ENCODE measurements at places on chromosomes 5 and 9. TPM values are rescaled to one million over a fixed set of nuclear protein-coding genes. Genes with fewer than 3 reads are reported as not detected.

DNA sequence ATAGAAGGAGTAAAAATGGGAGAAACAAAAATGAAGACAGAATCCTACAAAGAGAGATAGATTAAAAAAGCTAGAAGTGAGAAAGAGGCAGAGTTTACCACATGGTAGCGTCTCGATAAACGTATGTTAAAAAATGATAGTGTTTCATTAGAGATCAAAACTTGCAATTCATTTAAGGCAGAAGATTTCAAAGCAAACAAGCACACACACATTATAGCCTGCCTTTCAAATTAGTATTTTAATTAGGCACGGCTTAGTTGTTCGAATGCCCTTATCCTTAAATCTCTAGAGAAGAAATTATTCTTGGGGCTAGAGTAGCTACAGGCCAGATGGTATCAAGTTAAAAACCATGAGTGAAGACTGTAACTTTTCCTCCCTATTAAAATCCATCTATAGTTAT, 6.0 kb downstream of the STOM start:
- no peak for DNase-seq

DNA sequence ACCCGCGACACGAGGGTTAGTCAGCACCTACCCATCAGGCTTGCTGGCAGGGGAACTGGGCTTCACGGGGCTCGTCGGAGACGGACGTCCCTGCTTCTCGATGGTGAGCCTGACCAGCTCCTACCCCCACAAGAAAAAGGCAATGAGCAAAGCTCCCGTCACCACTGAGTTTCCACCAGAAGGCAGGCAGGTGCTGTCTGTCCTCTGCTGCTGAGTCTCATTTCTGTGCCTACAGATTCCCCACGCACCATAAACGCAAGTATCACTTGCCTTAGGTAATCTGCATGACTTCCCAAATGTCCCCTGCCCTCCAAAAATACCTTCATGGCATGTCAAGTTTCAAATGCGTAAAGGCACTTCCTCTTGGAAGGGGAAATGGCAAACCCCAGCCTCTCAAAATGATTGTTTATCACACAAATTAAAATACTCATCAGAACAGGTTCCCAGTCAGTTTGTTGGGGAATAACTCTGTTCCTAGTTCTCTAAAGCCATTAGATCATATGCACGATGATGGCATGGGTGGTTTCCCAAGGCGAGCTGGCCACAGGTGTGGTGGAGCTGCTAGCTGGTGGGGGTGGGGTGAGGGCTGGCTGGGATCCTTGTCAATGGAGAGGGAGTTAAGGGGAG, 85.0 kb downstream of the PRRT1B start:
- no peak for DNase-seq

DNA sequence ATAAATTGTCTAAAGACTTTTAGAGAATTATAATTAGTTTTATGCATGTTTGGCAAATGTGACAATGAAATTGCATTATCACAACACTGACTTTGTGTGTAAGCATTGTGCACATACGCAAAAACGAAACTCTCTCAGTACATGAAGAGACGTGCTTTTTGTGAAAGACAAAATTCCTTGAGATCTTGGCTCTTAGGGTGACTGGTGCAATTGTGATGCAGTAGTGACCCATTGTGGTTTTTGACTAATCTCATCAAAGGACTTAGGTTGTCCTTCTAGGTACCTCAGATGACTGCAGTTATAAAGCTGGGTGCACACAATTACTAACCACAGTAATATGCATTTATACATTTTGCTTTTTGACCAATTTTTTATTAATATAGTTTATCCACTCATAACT, 25.3 kb upstream of the TYRP1 start:
- no peak for DNase-seq

GRCh38 chr5:5040712-5041111, 99.4 kb upstream of the ADAMTS16 start:
- DNase-seq, result no peak

GRCh38 chr9:84823421-84824271, 154.1 kb downstream of the NTRK2 start:
- peak; percentile 68 for DNase-seq

DNA sequence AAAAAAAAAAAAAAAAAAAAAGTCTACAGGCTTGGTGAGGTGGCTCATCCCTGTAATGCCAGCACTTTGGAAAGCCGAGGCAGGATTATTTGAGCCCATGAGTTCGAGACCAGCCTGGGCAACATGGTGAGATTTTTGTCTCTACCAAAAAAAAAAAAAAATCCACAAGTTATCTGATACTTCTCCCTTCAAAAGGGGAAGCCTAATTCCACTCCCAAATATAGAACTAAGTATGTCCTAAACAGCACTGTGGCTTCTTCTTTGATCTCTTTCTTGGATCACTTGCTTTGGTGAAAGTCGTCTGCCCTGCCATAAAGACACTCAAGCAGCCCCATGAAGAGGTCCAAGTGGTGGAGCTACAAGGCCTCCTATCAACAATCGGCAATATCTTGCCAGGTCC, 18.8 kb upstream of the STING1 start:
- DNase-seq, result no peak

- no peak for DNase-seq
Measured at GRCh38 chr5:9454012-9454481, 91.8 kb downstream of the SEMA5A start.

DNA sequence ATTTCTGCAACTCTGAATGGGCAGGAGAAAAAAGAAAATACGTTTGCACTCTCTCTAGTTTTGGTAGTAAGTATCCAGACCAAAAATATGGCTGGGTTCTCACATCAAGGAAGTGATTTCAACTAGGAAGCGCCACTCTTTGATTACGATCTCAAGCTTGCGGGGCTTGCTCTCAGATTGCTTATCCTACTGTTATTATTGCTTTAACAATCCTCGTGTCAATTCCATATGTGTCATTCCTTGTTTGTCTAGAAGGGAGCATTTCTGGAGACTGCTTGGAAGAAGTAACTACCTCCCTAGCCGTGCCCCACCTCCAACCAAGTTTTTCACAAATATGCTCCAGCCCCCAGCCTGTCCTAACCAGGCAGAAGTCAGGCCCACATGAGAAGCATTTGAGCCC, 3.5 kb downstream of the PRUNE2 start:
- no peak for DNase-seq

DNA sequence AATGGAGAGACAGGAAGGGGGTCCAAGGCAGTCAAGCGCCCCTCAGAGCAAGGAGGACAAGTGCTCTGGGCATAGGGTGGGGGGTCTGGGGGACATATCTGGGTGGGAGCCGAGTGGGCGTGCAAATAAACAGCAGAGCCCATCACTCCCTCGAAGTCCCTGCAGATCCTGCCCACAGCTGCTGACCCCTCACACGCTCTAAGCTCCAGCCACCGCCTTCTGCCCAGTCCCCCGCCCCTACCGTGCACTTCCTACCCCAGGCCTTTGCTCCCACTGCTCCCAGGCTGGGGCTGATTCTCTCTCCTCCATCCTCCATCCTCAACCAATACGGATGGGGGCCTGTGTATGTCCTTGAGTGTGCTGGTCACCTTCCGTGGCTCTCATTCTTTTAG, 16.9 kb upstream of the ALDH1B1 start:
- no peak for DNase-seq

DNA sequence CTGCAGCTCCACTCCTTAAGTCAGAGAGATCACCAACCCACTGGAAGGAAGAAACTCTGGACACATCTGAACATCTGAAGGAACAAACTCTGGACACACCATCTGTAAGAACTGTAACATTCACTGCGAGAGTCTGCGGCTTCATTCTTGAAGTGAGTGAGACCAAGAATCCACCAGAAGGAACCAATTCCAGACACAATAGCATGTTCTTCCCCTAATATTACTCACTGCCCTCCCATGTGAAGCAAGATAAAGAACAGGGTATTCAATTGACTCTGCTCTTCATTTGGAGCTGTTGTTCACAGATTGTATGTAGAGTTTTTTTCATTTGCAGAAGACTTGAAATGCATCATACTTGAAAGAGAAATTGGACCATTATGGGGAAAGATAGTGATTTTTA, 10.8 kb downstream of the SAXO1 start:
- DNase-seq, result no peak

- DNase-seq, result no peak
Measured at GRCh38 chr9:125902214-125902613, 155.0 kb downstream of the PBX3 start.

DNA sequence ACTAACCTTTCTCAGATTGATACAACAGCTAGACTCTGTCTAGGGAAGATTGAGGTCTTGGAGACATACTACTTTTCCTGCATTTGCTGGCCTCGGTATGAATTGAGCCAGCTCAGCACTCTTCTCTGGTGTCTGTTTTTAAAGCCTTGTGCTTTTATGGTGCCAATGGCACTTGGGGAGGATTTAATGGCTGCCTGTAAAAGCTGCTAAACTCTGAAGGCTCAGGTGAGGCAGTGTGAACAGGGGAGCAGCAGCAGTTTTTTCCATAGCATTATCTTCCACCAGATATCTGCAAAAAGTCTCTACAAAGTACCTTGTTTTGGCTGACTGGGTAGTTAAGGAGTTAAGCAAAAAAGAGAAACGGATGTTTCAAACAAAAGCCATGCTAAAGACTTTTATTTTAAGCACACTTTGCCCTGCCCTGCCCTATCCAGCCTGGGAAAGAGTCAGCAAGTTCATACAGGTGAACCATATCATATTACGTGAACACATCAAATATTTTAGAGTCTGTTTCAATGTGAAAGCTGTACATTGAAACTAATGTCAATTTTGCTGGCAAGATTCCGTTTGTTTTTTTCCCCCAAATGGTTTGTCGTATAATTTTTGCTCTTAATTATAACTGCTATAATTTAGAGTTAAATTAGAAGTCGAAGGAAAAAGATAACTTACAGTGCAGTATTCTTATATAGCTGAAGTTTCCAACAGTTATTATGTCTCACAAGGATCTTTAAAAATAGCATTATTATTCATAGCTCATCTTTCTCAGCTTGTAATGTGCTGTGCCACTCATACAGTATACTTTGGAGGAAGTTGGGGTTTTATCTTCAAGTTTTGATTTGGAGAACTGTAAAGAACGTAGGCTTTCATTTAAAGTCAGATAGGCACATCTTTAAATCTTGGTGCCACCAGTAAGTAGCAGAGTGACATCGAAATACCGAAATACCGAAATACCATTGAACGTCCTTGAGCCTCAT, 424.1 kb upstream of the CD180 start:
- no peak for DNase-seq

- DNase-seq, result no peak
Measured at GRCh38 chr5:154384480-154385235, 61.1 kb upstream of the SAP30L start.

DNA sequence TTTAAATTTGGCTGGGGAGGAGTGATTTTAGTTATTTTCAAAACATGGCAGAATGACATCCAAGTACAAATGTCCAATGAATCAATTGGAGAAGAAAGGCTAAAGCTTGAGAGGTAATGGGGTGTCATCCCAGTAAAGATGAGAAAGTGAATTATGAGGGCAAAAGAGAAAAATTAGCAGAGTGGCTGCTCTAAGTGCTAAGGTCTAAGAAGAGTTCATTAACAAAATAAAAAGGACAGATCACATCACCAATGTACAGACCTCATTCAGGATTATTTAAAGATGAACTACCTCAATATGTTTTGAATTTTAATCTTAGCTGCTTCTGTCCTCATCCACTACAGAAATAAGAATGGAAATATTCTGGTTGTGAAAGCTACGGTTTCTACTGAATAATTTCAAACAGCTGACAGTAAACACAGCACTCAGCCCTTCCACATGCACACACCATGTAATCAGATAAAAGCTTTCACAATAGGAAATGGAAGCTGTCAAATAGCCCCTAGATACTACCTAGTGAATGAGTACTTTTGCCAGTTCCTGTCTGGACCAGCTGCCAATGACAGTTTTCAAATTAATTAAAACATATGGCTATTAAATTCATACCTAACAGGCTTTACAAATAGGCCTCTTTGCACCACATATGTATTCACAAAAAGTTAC, 171.5 kb downstream of the SSBP2 start:
- DNase-seq, result peak; percentile 30

DNA sequence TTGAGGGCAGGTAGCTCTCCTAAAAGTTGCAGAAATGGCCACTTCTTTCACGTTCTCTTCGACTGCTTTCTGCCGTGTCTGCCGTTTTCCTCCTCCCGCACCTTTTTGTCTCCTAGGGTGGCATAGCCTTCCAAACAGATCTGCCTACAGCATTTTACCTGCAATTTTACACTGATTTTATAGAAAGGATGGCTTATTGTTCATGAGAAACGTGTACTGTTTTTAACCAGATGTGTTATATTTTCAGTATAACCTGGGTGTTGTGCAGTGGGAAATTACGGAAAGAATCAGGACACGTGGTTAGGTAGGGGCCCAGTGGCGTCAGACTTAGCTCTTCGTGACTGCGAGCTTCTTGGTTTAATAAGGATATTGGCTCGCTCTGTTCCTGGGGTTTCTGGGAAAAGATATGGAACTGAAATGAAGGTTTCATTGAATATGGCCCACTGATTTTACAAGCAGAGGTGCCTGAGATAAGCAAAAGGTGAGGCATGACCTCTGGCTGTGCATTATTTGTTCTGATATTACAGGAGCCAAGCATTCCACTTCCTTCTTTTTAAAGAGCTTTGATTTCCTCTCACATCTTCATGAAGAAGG, 43.7 kb upstream of the PRSS3 start:
- DNase-seq, result no peak

DNA sequence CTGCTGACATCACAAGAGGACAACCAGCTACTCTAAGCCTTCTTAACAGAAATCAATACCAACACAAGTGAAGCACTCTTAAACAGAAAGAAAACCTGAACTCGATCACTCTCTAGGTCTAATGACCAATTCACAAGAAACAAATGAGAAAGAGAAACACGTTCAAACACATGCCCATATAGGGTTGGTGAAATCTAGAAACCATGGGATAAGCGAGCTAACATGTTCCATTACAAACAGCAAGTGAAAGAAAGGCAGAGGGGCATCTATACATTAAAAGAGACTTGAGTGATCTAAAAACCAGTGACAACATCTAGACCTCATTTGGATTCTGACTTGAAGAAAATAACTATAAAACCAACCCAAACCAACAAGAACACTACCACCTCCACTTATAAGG, 74.9 kb upstream of the RETREG1 start:
- DNase-seq, result no peak

DNA sequence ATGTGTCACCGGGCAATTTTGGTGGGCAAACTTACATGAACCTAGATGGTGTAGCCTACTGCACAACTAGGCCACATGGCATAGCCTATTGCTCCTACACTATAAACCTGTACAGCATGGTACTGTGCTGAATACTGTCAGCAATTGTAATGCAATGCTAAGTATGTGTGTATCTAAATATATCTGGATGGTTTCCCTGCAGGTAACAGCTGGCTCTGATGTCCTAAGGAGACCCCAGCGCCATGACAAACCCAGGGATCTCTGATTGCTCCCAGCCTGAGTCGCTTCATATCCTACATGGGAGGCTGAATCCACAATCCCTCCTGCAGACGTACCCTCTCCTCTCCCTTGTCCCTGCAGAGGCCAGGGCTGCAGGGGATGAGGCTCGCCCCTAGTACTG, 26.6 kb upstream of the TTLL11 start:
- DNase-seq, result no peak

The ARID3C gene
- 0.31 TPM for total RNA-seq

The MCIDAS gene
- not detected for total RNA-seq

The ZNG1F gene
- 7.0 TPM for total RNA-seq

The CHSY3 gene
- total RNA-seq, result 7.6 TPM

The PCDHB10 gene
- 6.1 TPM for total RNA-seq

The IFNK gene
- not detected for total RNA-seq

The IL4 gene
- not detected for total RNA-seq

The PFDN1 gene
- 64.2 TPM for total RNA-seq

The ELAVL2 gene
- total RNA-seq, result 1.8 TPM

The NDUFS4 gene
- total RNA-seq, result 147 TPM

Measured in tongue (tissue), 3 donors.